ENCODE measurements at places on chromosomes 4 and X.

GRCh38 chrX:10533696-10534365 lies 86.6 kb downstream of the MID1 start:
- no peak for DNase-seq

- no peak for DNase-seq
Observed at GRCh38 chr4:66059556-66059955, 389.3 kb upstream of the EPHA5 start.

DNA sequence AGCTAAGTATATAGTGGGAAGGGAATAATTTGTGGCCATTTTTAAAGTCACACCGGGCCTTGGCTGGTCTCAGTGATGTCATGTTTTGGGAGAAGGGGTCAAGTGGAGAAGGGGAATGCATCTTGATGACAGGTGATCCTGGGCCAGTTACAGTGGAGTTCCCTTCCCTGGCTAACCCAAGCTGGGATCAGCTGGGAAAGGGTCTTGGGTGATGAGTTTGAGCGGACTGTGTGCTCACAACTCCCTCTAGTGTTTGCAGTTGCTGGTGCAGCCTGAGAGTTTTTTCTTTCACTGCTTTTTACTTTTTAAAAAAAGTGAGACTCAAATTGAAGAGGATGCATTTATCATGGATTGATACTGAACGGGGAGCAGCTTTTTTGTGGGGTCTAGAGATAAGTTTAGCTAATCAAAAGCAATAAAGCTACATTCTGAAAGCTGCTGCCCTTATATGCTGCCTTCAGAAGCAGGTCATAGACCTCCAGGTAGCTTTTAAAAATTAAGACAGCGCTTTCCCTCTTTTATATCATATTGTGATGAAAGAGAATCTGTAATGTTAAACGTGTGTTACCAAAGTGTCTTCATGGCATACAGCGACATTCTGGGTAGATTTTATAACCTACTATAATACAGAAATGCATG lies 164.7 kb downstream of the DCLK2 start:
- DNase-seq = no peak

DNA sequence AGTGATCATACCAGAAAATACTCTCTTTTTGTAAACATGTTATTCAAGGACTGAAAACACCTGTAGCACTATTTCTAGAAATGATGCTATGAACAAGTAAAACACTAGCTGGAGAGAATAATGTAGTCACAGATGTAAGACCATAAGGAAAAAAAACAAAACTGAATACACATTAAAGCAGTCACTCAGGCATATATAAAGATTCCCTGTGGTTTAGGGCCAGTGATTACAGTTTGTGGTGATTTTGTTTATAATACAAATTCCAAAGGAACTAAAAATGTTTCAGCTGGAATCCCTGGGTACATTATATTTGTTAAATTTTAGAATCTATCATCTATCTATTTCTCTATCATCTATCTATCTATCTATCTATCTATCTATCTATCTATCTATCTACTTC lies 777.8 kb upstream of the FRG1 start:
- no peak for DNase-seq

- DNase-seq = no peak
Observed at GRCh38 chrX:55716937-55717336, 612 bp upstream of the RRAGB start.

- no peak for DNase-seq
Observed at GRCh38 chrX:42948723-42949657, 171.0 kb upstream of the PPP1R2C start.

DNA sequence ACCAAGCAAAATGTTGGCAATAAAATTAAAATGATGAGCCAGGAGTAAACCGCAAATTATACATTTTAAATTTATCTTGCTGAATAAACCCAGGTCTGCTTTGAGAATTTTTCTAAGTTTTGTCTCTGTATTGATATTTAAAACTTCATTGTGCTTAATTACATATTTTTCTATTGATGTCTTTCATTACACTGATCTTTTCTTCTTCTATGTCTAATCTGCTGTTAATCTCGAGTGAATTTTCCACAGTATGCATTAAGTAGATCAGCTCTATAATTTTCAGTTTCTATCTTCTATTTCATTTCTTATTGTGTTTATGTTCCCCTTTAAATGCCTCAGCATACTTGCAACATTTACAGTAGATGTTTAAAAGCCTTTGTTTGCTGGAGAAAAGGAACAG lies 918.7 kb downstream of the FAT4 start:
- no peak for DNase-seq

DNA sequence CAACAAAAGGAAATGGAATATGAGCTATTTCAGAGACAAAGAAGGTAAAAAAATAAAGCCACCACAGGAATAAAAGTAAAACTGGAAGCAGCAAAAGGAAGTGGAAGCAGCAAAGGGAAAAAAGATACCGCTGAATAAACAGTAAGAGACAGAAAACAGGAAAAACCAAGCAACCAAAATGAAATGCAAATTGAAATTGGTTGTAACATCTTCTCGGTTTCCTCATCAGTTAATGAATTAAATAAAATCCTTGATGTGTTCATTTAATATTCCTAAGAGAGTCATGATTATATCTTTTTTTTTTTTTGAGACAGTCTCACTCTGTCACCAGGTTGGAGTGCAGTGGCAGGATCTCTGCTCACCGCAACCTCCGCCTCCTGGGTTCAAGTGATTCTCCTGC lies 132.8 kb downstream of the DLG3 start:
- DNase-seq = no peak

GRCh38 chrX:95764972-95765451 lies 919.6 kb upstream of the DIAPH2 start:
- DNase-seq = no peak

GRCh38 chr4:84870398-84871163 lies 95.9 kb downstream of the WDFY3 start:
- no peak for DNase-seq

DNA sequence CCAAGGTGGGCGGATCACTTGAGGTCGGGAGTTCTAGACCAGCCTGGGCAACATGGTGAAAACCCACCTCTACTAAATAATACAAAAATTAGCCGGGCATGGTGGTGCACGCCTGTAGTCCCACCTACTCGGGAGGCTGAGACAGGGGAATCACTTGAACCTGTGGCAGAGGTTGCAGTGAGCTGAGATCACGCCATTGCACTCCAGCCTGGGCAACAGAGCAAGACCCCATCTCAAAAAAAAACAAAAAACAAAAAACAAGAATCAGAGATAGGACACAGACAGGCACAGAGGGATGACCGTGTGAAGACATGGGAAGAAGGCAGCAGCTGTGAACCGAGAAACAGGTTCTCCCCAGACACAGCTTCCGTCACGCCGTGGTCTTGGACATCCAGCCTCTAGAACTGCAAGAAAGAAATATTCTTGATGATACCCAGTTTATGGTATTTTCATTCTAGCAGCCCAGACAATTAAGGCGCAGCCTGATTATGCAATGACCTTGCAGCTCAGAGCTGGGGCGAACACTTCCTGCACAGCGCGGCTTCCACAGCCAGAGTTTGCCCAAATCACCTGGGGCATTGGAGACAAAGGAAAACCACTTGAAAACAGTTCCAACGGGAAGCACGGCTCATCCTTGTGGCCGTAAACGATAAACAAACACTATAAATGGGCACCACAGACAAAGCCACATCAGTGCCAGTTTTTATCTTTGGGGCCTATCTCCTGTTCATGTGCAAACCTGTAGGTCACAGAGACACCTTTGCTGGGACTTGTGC lies 4.2 kb upstream of the ARSD start:
- no peak for DNase-seq

DNA sequence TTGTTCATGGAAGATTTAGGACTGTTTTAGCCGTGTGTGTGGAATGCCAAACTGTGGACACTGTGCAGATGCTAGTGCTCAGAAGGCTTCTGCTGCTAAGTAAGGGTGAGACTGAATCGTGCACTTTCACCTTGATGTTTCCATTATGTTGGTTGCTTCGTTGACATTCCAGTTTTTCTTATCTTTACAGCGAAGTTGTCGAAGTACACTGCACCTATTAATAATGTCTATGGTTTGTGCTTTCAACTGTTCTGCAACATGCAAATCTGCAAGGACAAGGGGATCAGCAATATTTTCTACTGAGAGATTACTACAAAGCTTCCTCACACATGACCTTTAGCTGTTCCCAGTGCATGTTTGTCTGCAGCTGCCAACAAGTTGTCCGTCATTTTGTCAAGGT lies 67.7 kb downstream of the UGT2A3 start:
- DNase-seq = no peak

GRCh38 chr4:6460876-6461275 lies 11.5 kb downstream of the PPP2R2C start:
- DNase-seq = no peak

- DNase-seq = no peak
Observed at GRCh38 chrX:55159551-55159950, 60.6 kb upstream of the PAGE5 start.

- no peak for DNase-seq
Observed at GRCh38 chr4:47349326-47349725, 114.2 kb downstream of the COMMD8 start.

- DNase-seq = peak; percentile 19
Observed at GRCh38 chrX:20265726-20266681, 705 bp downstream of the RPS6KA3 start.

- DNase-seq = no peak
Observed at GRCh38 chr4:107792711-107793110, 32.0 kb upstream of the SGMS2 start.

DNA sequence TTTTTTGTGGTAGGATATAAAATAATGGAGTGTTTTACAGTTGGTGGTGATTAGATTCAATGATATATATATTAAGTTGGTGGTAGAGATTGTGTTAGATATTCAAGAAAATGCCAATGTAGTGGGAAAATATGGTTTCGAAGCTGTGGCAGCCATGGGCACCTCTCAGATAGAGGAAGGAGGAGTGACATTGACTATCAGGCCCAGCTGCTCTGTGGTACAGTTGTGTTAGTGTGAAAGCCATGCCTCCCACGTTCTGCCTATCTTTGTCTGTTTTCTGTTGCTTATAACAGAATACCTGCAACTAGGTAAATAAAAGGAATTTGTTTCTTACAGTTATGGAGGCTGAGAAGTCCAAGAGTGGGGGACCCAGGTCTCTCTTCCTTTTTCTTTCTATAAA lies 101.9 kb downstream of the ARHGAP10 start:
- no peak for DNase-seq

- DNase-seq = no peak
Observed at GRCh38 chr4:153114771-153115321, 89.4 kb upstream of the TRIM2 start.

- no peak for DNase-seq
Observed at GRCh38 chrX:67607466-67607865, 63.6 kb downstream of the AR start.

DNA sequence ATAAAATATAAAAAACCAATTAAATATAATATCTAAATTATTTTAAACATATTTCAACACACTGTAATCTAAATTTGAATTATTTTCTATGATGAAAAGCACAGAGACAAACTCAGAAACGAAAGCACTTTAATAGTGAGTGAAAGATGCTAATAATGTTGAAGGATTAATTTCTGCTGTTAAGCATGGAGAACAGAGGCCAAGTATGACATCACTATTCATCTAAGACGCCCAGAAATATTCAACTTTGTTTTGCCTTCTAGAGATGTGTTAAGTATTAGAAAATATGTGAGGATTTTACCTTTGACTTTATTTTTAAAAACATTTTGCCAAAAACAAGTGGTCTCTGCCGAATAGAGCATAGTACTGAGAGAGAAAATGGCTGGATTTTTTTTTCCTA lies 19.3 kb downstream of the ARHGEF6 start:
- DNase-seq = no peak

DNA sequence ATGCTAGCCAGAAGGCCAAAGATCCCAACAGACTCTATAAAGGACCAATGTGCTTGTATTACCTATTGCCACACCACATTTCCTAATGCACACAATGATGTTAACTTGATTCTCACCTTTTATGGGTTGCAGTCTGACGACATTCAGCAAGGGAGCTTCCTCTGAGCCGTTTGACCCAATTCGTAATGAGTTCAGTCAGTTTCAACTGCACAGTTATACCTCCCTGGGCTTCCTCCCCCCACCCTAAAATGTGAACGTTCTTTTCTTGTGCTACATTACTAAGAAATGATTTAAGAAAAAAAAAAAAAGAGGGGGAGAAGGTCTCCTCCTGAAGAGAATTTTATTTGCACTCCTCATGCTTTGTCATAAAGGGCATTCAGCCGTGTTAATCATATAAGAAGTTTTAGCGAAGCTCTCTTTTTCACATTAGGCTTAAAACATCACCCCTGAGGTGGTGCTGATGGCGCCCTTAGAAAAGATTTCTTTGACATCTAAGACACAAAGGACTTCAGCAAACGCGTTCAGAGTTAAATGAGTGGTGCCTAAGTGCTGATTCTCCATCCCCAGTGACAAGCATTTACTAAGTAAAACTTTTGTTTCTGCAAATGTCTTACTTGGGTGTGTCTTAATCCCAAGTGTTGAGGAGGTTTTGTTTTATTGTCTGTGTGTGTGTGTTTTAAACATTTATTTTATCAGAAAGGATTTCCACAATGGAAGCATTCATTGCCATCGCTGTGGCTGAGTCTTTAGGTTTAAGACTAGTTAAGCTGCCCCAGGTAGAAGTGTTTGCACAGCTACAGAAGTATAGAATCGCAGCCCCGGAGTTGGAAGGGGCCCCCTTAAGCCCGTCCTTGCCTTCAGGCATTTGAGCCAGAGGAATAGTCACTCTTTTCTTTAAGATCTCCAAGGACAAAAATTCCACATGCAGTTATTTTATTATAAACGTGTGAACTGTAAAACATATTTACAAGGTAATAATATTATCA lies 15.2 kb upstream of the GPC3 start:
- no peak for DNase-seq

GRCh38 chr4:121053601-121054143 lies 18.7 kb downstream of the NDNF start:
- DNase-seq = no peak

- no peak for DNase-seq
Observed at GRCh38 chrX:12370497-12370986, 232.3 kb downstream of the FRMPD4 start.

GRCh38 chr4:121593760-121594159 lies 103.0 kb downstream of the ANXA5 start:
- no peak for DNase-seq

DNA sequence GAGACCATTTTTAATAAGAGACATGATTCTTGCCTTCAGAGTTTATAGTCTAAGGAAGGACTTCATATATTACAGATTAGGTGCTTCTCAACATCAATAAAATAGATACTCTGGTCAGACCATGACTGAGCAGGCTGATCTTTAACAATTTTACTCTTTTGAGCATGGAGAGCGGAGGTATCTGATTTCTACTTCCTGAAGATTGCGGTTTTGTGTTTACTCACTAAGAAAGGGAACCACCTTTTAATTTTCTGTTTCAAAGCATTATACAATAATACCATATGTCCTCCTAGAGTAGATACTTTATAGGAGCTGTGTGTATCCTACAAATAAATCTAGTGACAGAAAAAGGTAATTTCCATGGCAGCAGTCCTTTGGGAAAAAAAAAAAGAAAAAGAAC lies 12.5 kb downstream of the MORC4 start:
- no peak for DNase-seq

Data from NK-92 treated with Interleukin-12 subunit alpha and Interleukin-12 subunit beta, amount 100 ng/mL, for 24 hours (cell line).